ENCODE measurements at places on chromosomes 16 and 17. TPM values are rescaled to one million over a fixed set of nuclear protein-coding genes. Genes with fewer than 3 reads are reported as not detected.

GRCh38 chr16:80986557-80986956 lies 20.1 kb downstream of the CMC2 start:
- peaks cover 20% of the 10 kb centered on the region for H3K27me3 ChIP-seq
- H3K4me1 ChIP-seq, result peaks cover 46% of the 10 kb centered on the region
- H3K27ac ChIP-seq, result 0 out of 2 replicates have a peak overlapping the region, but pooled peaks have one; percentile 5

DNA sequence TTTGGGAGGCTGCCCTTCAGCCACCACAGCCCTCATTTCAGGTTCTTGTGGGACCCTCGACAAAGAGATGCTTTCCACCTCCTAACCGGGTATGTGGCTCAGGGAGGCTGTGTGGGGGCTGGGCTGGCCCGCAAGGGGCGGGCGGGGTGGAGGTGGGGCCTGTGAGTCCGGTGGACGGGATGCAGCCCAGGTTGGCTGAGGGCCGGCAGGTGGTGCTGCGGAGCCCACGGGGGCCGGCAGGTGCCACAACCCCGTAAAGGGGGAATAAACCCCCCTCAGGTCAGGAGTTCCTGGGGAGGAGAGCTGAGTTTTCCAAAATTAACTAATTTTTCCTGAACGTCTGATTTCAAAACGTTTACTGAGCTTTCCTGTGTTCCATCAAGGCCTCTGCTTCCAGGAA lies 4.9 kb upstream of the CIAO3 start:
- DNase-seq, result peak; percentile 90
- H3K27ac ChIP-seq, result no peak overlapping the region
- peaks cover 7% of the 10 kb centered on the region for H3K4me1 ChIP-seq

DNA sequence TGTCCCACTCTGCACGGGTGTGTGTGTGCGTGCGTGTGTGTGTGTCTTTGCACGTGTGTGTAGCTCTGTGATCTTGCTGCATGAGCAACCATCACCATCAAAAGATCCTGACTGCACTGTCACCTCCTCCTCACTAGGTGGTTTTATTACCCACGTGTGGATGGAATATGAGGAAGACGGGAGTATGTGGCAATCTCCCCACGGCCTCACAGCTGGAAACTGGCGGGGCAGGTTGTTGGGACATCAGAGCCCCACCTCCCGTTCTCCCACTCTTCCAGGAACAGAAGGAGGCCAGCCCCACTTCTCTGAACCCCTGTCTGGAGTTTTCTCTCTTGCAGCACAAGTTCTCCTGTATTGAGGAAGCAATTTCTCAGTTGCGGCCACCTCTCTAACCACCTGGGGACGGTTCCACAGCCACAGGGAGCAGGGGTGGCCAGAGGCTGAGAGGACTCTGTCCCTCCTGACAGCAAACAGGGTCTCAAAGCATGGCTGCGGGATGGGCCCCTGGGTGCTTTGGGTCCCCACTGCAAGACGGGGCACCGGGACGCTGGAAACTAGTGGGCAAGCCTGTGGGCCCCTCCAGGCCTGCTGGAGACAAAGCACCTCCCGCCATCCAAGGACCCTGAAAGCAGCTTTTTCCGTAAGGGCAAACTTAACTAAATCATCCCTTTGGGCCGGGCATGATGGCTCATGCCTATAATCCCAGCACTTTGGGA lies 27.9 kb upstream of the ATP2C2 start:
- H3K4me1 ChIP-seq, result no peaks in the 10 kb centered on the region
- H3K27me3 ChIP-seq, result no peaks in the 10 kb centered on the region
- H3K36me3 ChIP-seq, result no peaks in the 10 kb centered on the region
- no peak overlapping the region for H3K4me3 ChIP-seq

- no peak for DNase-seq
- H3K27ac ChIP-seq, result peak overlapping the region; percentile 39
- no peaks in the 10 kb centered on the region for H3K4me1 ChIP-seq
- peaks cover 86% of the 10 kb centered on the region for H3K36me3 ChIP-seq
- H3K27me3 ChIP-seq, result no peaks in the 10 kb centered on the region
- H3K4me3 ChIP-seq, result no peak overlapping the region
Observed at GRCh38 chr16:8919089-8919933, 37.2 kb downstream of the LITAFD start.

DNA sequence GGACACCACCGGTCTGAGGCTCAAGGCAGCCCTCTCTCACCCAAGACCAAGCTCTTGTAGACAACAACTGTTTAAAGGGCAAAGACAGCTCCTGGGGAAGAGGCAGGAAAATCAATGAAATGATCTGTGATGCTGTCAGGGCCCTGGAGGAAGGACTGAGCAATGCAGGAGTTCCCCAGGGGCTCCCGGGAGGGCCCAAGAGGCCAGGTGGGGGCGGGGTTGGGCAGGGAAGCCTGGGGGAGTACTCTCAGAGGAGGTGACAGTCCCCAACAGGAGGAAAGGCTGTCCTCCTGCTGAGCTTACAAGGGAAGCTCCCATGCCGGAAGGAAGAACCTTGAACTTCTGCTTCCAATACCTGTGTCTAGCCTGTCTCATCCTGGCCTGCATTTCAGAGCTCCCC lies 8.3 kb upstream of the NOS2 start:
- no peaks in the 10 kb centered on the region for H3K27me3 ChIP-seq
- no peak for DNase-seq
- H3K4me3 ChIP-seq, result no peak overlapping the region
- H3K4me1 ChIP-seq, result peaks cover 30% of the 10 kb centered on the region

DNA sequence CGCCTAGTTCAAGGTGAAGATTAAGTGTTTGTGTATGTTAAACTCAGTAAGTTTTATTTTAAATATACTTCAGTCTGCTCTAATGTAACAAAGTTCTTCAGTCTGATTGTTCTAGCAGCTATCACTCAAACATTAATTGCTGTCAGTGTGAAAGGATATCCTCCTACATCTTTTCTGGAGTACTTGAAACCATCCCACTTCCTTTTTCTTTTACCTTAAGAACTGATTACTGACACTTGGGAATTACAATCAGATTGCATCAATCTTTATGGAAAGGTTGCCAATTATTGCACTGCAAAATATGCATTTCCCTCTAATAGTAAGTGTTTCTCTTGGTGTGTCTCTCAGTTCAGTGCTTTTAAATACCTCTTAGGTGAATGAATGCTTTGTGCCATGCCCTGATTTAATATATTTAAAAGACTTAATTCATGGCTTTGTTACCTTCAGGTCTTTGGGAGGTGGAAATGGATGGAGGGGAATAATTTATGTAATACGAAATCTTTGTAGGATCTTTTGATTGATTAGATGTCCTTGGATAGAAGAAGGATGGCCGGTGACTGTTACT lies 16.6 kb downstream of the MRTFB start:
- H3K27ac ChIP-seq, result no peak overlapping the region
- no peak for DNase-seq
- H3K4me1 ChIP-seq, result peaks cover 17% of the 10 kb centered on the region

DNA sequence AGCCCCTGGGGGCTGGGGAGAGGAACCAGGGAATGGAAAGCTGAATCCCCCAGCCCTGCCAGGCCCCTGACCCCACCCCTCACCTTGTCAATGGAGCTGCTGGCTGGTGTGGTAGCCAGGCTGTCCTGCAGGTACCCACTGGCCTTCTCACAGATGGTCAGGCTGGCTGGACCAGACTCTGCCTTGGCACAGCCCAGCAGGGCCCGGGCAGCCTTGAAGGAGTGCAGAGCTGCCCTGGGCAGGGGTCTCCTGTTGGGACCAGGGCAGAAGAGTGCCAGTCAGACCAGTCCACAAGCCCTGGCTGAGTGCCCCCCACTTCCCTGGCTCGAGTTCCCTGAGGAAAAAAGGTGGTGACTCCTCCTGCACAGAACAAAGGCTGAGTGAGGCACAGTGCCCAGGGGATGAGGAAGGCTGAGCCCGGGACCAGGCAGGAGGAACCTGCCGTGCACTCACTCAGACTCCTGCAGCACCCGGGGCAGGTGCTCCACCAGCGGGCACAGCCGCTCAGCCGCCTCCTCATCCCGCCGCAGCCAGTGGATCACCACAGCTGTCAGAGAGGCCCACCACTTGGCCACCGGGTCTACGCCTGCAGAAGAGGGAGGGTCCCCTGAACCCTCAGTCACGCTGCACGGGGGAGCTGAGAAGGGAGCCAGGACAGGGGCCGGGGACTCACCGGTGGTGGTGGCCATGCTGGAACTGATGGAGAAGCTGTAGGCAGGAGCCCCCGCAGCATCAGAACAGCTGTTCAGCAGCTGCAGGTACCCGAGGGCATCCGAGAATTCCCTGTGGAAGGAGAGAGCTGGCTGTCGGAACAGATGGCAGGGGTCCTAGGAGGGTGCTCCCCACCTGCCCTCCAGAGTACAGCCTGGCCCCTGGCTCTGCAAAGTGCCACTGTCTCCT lies 22.4 kb downstream of the SREBF1 start:
- H3K4me3 ChIP-seq, result no peak overlapping the region
- no peak overlapping the region for H3K27ac ChIP-seq
- peaks cover 26% of the 10 kb centered on the region for H3K4me1 ChIP-seq
- DNase-seq, result no peak

GRCh38 chr17:76397687-76398522 lies 13.5 kb downstream of the SPHK1 start:
- no peaks in the 10 kb centered on the region for H3K27me3 ChIP-seq
- no peaks in the 10 kb centered on the region for H3K4me1 ChIP-seq

DNA sequence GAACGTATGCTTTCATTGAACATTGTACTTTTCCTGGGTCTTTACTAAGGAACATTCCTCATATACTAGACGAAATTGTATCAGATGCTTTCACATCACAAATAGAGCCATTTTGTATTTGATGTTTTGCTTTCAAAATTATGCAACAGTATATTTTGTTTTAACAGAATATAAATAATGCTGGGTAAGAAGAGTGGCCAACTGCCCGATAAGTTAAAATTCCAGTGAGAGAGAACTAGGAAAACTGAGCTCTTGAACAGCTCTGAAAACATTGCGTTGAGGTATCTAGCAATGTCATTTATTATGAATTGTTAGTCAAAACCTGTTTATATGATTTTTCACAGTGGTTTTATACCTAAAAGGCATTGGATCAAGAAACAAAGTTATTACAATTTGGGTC lies 50.8 kb downstream of the USP10 start:
- peak overlapping the region; percentile 28 for H3K27ac ChIP-seq
- H3K36me3 ChIP-seq, result peaks cover 5% of the 10 kb centered on the region
- no peaks in the 10 kb centered on the region for H3K27me3 ChIP-seq
- no peak for DNase-seq
- H3K4me3 ChIP-seq, result no peak overlapping the region

GRCh38 chr16:25143928-25144327 lies 32.4 kb downstream of the LCMT1 start:
- H3K27me3 ChIP-seq, result no peaks in the 10 kb centered on the region
- H3K27ac ChIP-seq, result no peak overlapping the region
- H3K36me3 ChIP-seq, result peaks cover 16% of the 10 kb centered on the region
- peak; percentile 25 for DNase-seq
- H3K4me1 ChIP-seq, result peaks cover 12% of the 10 kb centered on the region

DNA sequence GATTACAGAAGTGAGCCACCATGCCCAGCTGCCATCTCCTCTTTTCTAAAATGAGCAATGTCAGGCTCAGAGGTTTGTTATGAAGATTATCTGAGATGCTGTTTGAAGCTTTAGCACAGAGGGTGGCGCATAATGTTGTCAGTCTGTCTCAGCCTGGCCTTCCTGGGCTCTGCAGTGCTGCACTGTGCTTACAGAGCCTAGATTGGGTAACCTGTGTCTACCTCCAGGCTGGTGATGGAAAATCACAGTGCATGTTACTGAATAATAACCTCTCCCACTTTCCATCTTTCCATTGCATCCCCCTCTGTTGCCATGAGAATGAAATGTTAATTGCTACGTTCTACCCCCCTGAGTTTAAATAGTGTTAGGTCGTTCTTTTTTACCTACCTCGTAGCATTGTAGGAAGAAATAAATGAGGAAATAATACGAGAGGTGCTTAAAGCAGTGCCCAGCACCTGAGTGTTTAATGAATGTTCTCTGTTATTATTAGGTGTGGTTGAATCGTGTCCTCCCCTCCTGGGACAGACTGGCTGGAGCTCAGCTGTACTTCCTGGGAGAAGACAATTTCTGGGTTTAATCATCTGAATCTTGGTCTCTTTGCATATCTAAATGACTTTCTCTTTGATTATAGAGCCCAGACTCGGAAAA lies 6.2 kb downstream of the LDAF1 start:
- peaks cover 55% of the 10 kb centered on the region for H3K36me3 ChIP-seq
- no peak for DNase-seq
- H3K4me1 ChIP-seq, result peaks cover 17% of the 10 kb centered on the region
- H3K27ac ChIP-seq, result no peak overlapping the region

GRCh38 chr17:2693561-2694380 lies 17.8 kb downstream of the CLUH start:
- H3K4me3 ChIP-seq, result no peak overlapping the region
- H3K27me3 ChIP-seq, result no peaks in the 10 kb centered on the region
- H3K27ac ChIP-seq, result no peak overlapping the region
- DNase-seq, result no peak
- H3K36me3 ChIP-seq, result peaks cover 10% of the 10 kb centered on the region

- 0 out of 2 replicates have a peak, but pooled peaks cover 3% of the 10 kb centered on the region for H3K4me1 ChIP-seq
- 0 out of 2 replicates have a peak overlapping the region, but pooled peaks have one; percentile 4 for H3K27ac ChIP-seq
- no peak for DNase-seq
Observed at GRCh38 chr16:85788819-85789218, 10.5 kb downstream of the EMC8 start.

The KRTAP9-2 gene
- total RNA-seq, result not detected

The CD7 gene
- total RNA-seq, result 0.74 TPM

The ABI3 gene
- 1.5 TPM for total RNA-seq

The WWP2 gene
- total RNA-seq, result 39.0 TPM

The RAB11FIP3 gene
- total RNA-seq, result 37.9 TPM

The HGS gene
- total RNA-seq, result 90.8 TPM

The MYO18A gene
- 42.5 TPM for total RNA-seq

The PCGF2 gene
- total RNA-seq, result 102 TPM

The HIGD1B gene
- not detected for total RNA-seq

The TNP2 gene
- total RNA-seq, result not detected

All from WTC11 (cell line).